ENCODE measurements at places on chromosomes 7 and 10.

DNA sequence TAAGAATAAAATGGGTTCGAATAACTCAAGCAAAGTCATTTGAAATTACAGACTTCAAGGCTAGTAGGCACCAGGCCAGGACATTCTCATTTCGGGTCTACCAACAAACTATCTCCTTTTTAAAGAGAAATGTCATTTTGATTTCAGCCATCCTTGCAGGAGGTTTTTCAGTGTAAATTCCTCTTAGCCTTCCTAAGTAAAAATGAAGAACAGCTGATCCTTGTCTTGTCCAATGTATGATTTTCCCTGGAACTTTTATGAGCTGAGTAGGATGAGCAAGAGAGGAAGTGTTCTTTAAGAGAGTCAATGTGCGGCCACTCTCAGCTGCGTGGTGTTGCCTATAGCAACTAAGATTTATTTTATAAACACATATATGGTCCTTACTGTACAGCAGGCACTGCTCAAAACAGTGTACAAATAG, 110.1 kb downstream of the PLCE1 start:
- DNase-seq = peak; percentile 65

GRCh38 chr10:104150139-104150538, 28.2 kb downstream of the SFR1 start:
- DNase-seq = no peak

DNA sequence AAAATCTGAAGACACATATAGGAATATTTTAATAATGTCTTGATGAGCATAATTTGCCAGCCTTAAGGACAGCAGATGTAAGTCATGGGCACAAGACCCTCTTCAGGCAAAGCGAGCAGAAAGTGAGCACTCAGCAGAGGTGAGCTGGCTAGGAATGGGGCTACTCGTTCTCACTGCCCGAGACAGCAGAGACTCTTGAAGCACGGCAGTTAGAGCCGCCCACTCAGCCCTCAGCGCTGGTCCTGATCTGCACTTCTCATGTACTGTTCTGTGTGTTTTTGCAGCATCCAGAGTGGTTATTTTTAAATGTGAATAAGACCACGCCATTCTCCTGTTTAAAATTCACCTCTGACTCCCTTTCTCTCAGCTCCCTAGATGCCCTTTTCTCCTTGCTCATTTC, 65.3 kb downstream of the GFRA1 start:
- DNase-seq = no peak

DNA sequence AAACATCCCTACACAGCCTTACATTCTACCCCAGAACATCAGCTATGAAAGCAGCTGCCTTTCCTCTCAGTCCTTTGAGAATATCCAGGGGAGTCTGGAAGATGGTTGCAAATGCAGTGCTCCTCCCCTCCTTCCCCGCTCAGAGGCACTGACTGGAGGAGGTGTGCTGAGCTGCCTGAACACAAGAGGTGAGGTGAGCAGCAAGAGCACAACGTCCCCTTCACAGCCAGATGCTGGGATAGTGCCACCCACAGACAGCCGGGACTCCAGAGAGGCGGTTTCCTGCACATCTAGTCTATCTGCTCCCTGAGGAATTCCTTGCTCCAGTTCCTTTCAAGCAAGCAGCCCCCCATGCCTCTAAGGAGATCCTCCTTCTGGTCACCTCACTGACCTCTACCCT, 74.2 kb downstream of the EZH2 start:
- no peak for DNase-seq

GRCh38 chr10:28952523-28952922, 275.2 kb downstream of the BAMBI start:
- no peak for DNase-seq

All from right renal cortex interstitium (tissue), 3 donors.